ENCODE measurements at places on chromosomes 16 and 17.

DNA sequence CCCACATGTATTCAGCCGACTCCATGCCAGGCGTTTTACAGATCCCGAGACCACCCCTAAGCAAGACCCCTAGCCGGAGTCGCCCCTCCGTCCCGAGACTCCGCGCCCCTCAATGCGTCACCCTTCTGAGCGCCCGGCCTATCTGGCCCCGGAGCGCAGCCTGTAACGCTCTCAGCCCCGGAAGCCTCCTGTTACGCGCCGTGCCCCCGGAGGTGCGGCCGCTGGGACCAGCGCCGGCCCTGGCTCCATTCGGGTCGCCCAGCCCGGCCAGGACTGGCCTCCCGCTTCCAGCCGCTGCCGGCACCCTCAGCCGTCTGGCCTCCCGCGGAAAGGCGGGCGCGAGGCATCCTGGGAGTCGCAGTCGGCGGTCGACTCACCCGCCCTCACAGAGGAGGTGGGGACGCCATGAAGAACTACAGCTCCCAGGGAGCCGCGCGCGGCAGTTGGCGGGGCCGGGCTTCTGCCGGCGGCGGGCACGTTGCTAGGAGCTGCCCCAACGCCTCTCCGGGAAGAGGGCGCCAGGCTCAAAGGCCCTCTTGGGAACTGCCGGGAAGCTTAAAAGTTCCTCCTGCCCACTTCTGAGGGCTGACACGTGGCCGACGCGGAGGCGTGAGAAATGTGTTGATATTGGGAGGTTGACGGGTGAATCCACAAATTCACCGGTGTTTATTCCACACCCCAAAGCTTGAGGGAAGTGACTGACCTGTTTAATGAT, at the start of gene FBF1:
Gene FBF1, minus strand, starts transcription at position 316 of the 715 bp plus-strand sequence. CDS start 2,893 bp downstream, outside the sequence.
- DNase-seq: peak; percentile 81

DNA sequence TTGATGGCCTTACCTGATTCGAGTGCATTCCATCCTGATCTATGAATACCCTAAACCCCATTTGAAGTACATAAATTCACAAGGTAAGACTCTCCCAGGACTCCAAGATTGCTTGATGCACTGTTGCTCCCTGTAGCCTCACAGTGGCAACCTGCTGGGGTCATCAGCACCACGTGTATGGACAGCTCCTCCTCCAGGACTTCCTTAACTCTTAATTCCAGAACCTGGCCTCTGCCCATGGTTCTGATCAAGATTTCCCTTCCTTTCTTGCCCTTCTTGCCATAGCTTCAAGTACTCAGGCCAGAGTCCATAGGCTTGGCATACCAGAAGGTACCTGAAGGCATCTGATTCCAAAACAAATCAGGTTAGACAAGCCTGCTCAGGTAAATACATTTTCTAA, 34.0 kb upstream of the NLK start:
- DNase-seq: no peak

DNA sequence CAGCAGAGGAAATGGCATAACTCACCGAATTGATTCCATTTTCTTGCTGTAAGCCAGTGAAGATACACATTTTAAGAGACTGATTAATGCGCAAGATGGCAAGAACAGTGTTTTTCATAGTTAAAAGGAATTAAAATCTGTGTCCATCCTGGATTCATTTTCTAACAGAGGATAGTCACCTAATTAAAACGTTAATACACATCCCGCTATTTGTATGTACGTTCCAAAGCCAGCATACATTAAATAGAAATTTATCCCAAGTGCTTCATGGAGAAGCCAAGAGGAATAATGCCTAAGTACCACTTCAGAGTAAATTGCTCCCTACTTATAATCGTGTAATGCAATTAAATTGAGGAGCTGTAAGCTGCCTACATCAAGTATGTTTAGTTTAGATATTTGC, 49.9 kb downstream of the RBFOX1 start:
- DNase-seq: peak; percentile 75

GRCh38 chr17:15943971-15944758, 765 bp upstream of the ADORA2B start:
- no peak for DNase-seq

- DNase-seq: no peak
These were observed 91.9 kb downstream of the ABCC1 start for GRCh38 chr16:16041196-16041892.

DNA sequence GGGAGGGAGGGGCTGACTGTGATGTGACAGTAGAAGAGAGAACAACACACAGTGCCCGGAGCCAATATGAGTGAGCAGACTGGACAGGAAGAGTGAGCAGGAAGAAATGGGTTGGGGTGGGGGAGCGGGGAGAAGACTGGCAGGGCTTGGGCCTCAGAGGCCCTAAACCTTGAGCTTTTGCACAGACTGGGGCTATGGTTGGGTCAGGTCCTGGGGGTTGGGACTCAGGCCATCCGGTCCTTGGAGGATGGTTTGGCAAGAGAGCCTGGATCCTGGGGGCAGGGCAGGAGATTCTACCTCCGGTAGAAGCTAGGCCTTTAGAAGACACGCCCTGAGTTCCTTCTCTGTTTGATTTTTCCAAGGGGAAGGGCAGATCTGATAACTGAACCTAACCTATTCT, 1.1 kb downstream of the CAMTA2 start:
- no peak for DNase-seq

GRCh38 chr16:84032458-84033178, 10.0 kb downstream of the SLC38A8 start:
- peak; percentile 7 for DNase-seq

DNA sequence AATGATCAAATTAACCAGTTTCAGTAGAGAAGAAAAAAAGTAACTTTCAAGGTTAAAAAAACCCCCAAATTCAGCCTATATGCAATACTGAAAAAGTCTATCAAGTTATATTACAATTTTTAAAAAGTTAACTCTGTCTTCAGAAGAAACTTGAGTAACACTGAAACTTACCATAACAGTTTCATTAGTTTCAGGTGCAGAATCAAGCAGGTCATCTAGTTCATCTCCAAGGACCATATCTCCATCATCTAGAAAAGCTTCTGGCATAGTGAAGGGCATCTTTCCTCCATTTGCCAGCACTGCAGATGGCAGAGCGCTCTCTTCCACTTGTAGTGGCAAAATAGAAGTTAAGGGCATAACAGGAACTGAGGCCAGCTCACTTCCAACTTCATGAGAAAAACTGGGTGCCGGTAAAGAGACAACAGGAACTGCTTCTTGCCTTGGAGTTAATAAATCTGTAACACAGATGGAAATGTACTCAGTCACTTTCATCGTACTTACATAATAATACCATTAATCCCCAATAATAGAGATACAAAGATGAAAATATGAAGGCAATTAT, 22.9 kb downstream of the ZC3H7A start:
- DNase-seq: no peak

- DNase-seq: no peak
These were observed at the start of gene CCDC182 for GRCh38 chr17:57745242-57745641. CCDC182 (minus strand) TSS chr17:57745299; CDS start chr17:57745272, 27 bp downstream.

GRCh38 chr16:58194790-58195189, 3.1 kb downstream of the CSNK2A2 start:
- DNase-seq: no peak

- DNase-seq: no peak
These were observed 64.7 kb downstream of the ABCC12 start for GRCh38 chr16:48091117-48091516.

- peak; percentile 39 for DNase-seq
These were observed 20.5 kb downstream of the EFTUD2 start for GRCh38 chr17:44878627-44879221.

- DNase-seq: no peak
These were observed 7.1 kb downstream of the ITGAD start for GRCh38 chr16:31400191-31400590.

DNA sequence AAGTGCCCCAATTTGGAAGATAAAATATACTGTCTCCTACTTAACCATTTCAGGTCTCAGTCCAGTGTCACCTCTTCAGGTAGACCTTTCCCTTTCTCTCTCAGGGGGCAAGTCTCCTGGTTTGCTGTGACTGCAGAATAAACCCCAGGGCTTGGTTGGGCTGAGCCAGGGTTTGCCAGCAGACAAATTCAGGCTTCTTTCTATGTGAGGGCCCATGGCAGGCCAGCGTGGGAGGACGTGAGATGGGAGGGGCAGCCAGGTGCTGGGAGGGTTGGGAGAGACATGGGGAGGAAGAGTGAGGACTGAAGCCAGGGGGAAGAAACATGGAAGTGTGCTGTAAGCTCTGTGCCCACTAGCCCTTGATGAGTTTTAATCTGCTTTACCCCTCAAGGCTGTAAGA, 163.2 kb downstream of the SPECC1 start:
- DNase-seq: no peak

- no peak for DNase-seq
These were observed 3.9 kb downstream of the TELO2 start for GRCh38 chr16:1497014-1497598.

- DNase-seq: no peak
These were observed 13.4 kb downstream of the ZG16B start for GRCh38 chr16:2843526-2843925.

All from DMS79 treated with DMSO at 0.1 percent for 48 hours (cell line).